ENCODE measurements at places on chromosomes 1 and 21.

- DNase-seq: no peak
Observed at GRCh38 chr21:38824124-38824822, 18.5 kb downstream of the ETS2 start.

DNA sequence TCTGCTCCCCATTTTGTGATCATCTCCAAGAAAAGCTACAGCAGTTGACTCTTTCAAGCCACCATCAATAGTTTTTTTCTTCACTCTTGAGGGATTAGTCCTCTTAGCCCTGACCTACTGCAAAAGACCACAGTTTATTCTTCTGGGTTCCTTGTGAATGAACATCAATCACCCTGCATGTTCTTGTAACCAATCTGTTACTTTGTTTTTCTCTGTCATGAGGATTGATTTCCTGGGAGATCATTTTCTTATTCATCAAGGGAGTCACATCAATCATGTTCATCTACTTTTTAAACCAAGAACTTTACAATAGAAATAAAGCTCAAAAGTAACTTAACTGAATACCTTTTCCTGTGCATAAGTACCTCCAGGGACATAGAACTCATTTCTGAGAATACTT is 21.8 kb downstream of the ILDR2 start:
- no peak for DNase-seq

- DNase-seq: no peak
Observed at GRCh38 chr21:43277481-43278351, 108.9 kb downstream of the CRYAA start.

GRCh38 chr1:205488074-205488723 is 16.3 kb upstream of the CDK18 start:
- peak; percentile 83 for DNase-seq

GRCh38 chr1:156052862-156053767 is 483 bp downstream of the UBQLN4 start:
- peak; percentile 64 for DNase-seq

DNA sequence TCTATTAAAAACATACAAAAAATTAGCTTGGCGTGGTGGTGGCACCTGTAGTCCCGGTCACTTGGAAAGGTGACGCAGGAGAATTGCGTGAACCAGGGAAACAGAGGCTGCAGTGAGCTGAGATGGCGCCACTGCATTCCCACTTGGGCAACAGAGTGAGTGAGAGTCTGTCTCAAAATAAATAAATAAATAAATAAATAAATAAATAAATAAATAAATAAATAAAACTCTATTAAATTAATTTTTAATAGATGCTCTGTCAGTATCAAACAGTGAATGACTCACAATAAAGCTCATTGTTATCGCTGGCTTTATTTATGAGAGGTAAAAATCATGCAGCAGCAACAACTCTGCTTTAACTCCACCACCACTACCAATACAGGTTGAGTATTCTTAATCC is 72.8 kb downstream of the ABL2 start:
- no peak for DNase-seq

DNA sequence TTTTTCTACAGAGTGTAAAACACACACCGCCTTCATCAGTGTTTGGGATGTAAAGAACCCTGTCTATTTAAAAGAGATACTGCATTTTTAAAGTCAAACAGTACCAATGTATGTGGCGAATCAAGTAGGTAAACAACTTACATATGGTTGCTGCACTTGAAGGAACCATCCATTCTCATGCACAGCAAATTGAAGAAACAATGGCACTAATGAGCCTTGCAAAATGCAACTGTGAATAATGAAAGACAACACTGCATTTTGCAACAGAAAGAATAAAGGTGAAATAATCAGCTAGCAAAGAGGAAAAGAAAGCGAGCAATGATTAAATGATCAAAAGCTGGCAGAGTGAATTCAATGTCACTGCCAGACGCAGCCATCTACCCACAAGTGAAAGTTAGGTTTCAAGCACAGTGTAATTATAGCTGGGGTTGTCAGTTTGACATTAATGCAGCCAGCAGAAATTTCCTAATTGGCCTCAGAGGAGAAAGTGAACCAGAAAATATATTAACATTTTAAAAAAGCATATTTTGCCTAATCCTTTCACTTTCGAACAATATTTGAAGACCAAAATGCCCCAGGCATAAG is 10.9 kb upstream of the BARHL2 start:
- DNase-seq: no peak

DNA sequence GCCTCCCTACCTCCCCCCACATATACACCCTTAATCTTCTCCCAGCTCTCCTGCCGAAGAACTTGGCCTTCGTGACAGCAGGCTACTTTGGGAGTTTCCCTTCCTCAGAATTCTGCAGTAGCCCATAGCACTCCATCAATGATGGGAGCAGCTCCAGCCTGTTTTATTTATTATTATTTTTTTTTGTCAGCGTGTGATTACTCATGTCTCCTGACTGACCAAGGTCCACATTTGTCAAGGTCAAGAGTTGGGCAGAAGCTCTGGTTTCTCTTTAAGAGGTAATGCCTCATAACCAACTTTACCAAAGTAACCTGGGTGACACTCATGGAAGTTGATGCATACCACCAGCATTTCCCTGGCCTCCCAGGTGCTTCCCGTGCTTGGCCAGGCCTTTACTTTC is 125.4 kb downstream of the ZZZ3 start:
- DNase-seq: no peak

DNA sequence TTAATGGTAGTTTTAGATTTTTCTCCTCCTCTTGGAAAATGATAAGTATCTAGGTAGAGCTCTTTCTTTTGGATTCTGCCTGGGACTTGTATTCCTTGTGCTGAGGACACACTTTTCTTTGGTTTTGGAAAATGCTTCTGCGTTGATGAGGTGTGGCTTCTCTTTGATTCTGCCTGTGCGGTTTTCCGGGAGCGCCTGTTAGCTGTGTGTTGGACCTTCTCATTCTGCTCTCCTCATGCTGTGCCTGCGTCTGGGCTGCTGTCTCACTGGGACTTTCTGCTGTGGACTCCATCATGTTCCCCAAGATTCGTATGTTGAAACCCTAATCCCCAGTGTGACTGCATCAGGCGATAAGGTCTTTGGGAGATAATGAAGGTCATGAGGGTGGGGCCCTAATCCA is 21.0 kb downstream of the C1orf174 start:
- DNase-seq: no peak

DNA sequence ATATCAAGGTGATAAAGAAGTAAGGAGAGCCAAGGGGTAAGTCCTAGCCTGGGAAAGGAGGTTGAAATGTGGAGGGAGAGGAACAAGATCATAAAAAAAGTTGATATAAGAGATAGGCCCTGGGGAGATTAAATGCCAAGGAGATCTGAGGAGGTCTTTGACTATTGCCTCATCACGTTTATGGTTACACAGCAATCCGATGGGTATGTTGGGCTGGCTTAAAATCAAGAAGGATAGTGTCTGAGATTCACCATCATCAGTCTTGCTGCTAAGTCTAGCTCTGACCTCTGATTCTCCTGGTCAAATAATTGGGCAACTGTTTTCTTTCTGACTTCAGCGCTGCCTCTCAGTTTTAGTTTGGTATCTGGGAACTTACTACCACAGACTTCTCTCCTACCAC is 416.3 kb downstream of the GPATCH2 start:
- no peak for DNase-seq

DNA sequence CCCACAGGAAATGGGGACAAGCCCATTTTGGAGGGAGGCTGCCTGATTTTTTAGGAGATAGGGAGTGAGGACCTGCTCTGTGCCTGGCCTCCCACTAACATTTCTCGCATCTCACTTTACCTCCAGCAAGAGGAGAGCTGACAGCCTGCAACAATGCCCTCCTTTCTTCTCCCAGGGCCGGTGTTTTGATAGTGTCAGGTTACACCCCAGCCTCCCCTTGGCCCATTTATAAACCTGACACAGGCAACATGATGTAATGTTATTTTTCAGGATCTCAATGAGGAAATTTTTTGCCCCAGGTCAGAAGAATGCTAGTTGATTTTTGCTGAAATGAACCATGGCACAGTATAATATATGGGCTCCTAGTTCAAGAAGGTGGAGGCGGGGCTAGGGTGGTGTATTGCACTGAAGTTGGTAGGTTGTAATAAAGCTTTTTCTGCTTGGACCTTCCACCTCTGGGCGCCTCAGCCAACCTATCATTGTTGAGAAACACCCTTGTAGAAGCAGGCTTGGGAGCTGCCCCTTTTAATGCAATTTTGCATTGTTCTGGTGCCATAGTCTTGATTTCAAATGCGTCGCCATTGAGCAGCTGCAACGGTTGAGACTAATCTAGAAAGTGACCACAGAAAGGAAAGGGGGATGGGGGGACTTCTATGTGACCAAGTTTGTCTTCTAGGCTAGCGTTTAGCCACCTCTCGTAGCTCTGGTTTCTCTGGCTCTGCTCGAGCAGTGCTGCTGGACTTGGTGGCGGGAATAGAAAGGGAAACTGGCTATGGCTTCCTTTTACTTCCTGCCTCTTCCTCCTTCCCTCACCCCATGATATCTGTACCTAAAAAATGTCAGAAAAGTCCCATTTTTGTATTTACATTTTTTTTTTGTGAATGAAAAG is 53.0 kb downstream of the PBX1 start:
- DNase-seq: no peak

GRCh38 chr1:246444617-246445016 is 62.5 kb downstream of the SMYD3 start:
- no peak for DNase-seq

DNA sequence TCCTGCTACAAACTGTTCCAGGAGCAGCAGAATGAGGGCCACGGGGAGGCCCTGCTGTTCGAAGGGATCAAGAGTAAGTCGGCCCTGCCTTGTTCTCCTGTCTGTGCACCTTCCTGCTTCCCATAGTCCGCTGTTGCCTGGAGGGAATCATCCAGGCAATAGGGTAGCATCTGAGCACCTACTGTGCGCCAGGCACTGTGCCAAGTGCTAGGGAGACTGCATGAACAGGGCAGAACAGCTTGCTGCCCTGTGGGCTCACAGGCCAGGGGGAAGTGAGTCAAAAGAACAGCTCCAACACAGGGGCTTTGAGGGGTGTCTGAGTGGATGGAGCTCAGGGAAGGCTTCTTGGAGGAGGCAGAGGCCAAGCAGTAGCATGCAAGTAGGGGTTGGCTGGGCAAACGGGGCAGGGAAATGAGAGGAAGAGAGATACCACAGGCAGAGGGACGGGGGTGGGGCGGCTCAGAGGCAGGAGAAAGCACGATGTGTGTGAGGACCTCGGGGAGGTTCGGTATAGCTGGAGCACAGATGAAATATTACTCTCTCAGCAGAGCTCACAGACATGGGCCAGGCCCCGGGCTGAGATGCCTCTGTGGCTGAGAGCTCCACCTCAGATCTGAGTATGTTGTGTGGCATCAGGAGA is 15.5 kb upstream of the PADI6 start:
- DNase-seq: no peak

DNA sequence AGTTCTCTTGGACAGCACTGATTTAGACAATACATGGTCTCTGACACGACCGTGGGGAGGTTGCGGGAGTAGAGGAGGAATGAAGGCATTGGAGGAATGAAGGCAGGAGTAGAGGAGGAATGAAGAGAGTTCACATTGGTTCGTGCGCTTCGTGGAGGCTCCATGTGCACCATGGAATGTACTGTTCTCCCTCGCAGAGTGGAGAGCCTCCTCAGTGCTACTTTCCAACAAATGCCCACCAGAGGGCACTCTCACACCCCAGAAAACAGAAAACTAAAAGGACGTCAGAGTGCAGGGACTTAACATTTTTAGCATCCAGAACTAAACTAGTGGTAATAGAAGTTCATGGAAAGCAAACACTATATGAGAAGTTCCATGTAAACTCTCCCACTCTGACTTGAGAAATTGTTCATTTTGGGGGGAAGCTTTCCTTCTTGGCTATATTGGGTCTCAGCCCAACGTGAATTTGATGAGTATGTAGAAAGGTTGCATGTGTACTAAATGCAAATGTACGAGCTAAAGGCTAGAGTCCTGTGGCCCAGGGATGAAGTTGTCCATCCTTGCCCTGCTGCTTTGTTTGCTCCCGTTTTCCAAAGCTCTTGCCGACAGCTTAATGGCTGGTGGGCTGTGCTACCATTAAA is 211.6 kb downstream of the LMX1A start:
- DNase-seq: peak; percentile 33

DNA sequence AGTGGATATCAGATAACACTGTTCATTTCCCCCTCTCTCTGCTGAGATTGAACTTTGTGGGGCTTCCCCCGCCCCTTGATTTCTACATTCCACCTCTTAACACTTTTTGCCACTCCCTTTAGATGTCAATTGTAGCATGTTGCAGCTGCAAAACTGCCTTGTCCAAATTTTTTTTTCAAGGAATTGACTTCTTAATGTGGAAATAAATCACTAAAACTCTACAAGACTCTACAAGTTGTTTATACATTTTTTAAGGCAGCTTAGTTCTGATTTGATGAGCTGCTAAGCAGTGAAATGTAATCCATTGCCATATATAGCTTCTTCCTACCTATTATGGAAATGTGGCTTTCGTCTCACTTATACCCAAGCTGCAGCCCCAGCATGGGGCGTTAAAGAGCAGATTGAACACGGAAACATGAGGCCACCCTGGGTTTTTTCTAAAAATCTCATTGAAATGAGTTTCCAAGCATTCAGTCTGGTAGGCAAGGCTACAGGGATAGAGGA is 132.2 kb downstream of the SYT2 start:
- no peak for DNase-seq

- no peak for DNase-seq
Observed at GRCh38 chr1:153735090-153735420, 7.2 kb downstream of the INTS3 start.

- DNase-seq: no peak
Observed at GRCh38 chr1:236090741-236091147, 25.9 kb upstream of the NID1 start.

GRCh38 chr1:215992620-215993019 is 425.5 kb downstream of the KCTD3 start:
- peak; percentile 2 for DNase-seq

GRCh38 chr1:37128091-37128490 is 93.8 kb upstream of the GRIK3 start:
- DNase-seq: no peak

- DNase-seq: no peak
Observed at GRCh38 chr1:21499283-21499950, 9.8 kb upstream of the ALPL start.

- DNase-seq: peak; percentile 91
Observed at GRCh38 chr1:33180911-33181890, 642 bp downstream of the TRIM62 start.

DNA sequence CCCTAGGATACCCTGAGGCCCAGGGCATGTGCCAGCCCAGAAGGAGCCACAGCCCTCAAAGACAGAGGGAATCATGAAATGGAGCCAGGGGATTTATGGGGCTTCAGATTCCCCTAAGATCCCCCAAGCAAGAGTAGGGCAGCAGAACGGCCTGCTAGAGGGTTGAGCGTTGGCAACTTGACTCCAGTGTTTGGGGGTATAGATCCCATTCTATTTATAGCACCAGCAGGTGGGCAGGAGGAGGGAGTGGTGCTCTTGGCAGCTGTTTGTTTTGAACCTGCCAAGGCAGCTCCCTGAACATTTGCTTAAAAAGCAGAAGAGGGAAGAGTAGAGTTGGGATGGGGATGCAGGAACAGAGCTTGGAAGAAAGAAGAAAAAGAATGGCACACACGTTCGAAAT is 33.7 kb downstream of the GLUL start:
- no peak for DNase-seq

- no peak for DNase-seq
Observed at GRCh38 chr1:228041316-228041715, 34.5 kb downstream of the WNT3A start.

- DNase-seq: no peak
Observed at GRCh38 chr21:36478941-36479340, 981 bp downstream of the CLDN14 start.

GRCh38 chr1:197394831-197395608 is 127.0 kb downstream of the CRB1 start:
- no peak for DNase-seq

Measured in suppressor macrophage treated with lipopolysaccharide for 4 hours (primary cell).